Stimulated activated CD8-positive, alpha-beta memory T cell treated with anti-CD3 and anti-CD28 coated beads, Interleukin-7, amount 100 ng/mL, for 1 hour (primary cell): ENCODE measurements at places on chromosomes 2 and 18.

GRCh38 chr18:30991397-30991796 is 51.1 kb downstream of the DSC3 start:
- no peak for DNase-seq

DNA sequence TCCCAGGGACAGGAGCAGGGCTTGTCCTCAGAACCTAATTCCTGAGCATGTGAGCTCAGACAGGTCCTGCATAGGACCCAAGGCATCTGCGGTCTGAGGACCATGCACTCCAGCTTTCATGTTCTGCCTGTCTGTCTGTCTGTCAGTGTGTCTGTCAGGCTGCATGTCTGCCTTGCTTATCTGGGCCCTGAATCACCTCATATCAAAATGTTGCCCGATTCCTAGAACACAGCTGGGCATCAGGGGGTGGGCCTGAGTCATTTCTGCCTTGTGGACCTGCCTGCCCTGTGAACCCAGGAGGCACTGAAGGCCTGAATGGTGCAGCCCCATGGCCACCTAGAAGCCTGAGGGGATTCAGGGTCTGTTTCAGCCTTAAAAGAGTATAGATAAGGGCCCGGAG is 22.1 kb downstream of the INHBB start:
- no peak for DNase-seq

- DNase-seq, result no peak
Observed at GRCh38 chr18:56148373-56148772, 490.0 kb downstream of the TXNL1 start.

GRCh38 chr2:48435909-48436308 is 94.0 kb upstream of the STON1 start:
- no peak for DNase-seq

GRCh38 chr2:159029936-159030335 is 61.5 kb downstream of the TANC1 start:
- no peak for DNase-seq

GRCh38 chr2:193496786-193497185 is 1302.1 kb upstream of the TMEFF2 start:
- DNase-seq, result no peak

- no peak for DNase-seq
Observed at GRCh38 chr2:122451040-122451439, 695.6 kb downstream of the TSN start.

GRCh38 chr2:239399921-239400595 is 762 bp downstream of the HDAC4 start:
- DNase-seq, result no peak

- DNase-seq, result no peak
Observed at GRCh38 chr18:50183556-50183955, 11.4 kb downstream of the MYO5B start.

DNA sequence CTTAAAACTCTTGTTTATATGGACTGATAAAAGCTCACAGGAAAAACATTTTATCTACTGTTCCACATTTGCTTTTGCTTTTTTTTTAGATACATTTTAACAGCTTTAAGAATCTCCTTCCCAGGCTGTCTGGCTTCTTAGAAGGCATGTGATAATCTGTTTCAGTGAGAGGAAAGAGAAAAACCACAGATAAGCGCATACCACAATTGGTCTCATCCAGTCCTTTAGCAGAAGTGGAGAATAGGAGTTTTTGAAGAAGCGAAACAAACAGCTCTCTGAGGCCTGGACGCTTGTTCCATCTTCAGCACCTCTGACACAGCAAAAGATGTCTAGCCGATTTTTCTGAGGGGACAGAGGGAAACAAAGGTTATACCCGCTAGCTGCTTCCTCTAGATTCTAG is 37.6 kb downstream of the RMC1 start:
- no peak for DNase-seq

DNA sequence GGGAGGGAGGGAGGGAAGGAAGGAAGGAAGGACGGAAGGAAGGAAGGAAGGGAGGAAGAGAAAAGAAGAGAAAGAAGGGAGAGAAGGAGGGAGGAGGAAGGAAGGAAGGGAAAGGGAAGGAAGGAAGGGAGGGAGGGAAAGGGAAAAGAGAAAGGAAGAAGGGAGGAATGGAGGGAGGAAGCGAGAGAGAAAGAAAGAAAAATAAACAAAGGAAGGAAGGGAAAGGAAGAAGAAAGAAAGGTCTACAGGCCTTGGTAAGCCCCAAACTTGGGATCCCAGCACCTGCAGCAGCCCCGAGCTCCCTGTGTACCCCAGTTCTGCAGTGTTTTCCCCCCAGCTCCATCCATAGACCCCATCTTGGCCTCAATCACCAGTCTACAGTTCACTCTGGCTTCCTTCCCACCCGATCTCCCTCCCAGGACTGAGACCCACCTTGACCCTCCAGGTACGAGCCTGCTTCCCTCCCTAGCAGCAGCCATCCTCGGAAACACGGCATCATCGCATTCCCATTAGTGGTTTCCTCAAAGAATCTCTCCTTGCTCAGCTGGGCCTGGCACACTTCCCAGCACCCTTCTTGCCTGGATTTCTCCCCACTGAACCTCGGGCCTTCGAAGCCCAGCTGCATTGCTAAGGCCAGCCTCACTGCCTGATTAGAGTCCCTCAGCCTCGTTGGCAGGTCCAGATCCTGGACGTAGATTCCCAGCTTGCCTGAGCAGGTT is 46.1 kb upstream of the SH3BP4 start:
- DNase-seq, result no peak

DNA sequence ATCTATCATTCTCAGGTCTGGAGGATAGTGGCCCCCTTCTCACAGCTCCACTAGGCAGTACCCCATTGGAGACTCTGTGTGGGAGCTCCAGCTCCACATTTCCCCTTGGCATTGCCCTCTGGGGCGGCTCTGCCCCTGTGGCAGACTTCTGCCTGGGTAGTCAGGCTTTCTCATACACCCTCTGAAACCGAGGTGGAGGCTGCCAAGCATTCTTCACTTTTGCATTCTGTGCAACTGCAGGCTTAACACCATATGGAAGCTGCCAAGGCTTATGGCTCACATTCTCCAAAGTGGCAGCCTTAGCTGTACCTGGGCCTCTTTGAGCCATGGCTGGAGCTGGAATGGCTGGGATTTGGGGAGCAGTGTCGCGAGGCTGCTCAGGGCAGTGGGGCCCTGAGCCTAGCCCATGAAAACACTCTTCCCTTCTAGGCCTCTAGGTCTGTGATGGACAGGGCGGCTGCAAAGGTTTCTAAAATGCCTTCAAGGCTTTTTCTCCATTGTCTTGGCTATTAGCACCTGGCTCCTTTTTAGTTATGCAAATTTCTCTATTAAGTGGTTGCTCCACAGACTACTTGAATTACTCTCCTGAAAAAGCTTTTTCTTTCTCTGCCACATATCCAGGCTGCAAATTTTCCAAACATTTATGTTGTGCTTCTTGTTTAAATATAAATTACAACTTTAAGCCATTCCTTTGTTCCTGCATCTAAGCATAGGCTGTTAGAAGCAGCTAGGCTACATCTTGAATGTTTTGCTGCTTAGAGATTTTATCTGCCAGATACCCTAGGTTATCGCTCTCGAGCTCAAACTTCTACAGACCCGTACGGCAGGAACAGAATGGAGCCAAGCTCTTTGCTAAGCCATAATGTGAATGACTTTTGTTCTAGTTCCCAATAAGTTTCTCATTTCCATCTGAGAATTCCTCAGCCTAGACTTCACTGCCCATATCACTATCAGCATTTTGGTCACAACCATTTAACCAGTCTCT is 206.5 kb downstream of the CPS1 start:
- DNase-seq, result no peak

DNA sequence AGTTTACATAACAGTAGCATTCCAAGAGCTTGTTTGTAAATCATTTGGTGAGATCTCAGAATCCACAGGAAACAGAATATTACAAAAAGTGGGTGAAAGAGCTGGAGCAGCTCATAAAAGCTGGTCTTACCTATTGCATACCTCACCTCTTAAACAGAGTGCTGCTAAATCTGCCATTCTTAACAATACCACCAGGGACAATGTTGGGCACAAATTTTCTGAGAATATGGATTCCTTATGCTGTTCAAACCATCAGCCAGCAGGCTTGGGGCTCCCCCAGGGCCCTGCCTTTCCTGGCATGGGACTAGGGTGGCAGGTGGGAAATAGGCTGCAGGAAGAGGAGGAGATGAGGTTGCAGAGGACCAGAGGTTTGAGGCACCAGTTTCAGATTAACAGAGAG is 55.6 kb downstream of the TGFA start:
- DNase-seq, result no peak

DNA sequence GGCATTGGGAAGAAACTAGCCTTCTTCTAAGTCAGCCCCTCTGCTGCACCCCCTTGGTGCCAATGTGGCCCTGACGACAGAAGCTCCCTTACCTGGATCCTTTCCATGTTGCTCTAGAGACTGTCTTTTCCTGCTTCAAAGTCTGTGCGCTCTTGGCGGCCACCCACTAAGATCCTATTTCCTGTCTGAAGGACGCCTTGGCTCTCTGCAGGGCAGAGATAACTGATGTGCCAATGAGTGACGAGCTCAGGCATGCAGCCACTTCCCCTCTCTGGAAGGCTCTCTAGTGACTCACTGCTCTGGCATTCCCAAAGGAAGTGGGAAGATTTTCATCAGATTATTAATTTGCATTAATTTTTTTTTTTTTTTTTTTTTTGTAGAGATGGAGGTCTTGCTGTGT is 273.5 kb downstream of the CDH20 start:
- DNase-seq, result no peak

DNA sequence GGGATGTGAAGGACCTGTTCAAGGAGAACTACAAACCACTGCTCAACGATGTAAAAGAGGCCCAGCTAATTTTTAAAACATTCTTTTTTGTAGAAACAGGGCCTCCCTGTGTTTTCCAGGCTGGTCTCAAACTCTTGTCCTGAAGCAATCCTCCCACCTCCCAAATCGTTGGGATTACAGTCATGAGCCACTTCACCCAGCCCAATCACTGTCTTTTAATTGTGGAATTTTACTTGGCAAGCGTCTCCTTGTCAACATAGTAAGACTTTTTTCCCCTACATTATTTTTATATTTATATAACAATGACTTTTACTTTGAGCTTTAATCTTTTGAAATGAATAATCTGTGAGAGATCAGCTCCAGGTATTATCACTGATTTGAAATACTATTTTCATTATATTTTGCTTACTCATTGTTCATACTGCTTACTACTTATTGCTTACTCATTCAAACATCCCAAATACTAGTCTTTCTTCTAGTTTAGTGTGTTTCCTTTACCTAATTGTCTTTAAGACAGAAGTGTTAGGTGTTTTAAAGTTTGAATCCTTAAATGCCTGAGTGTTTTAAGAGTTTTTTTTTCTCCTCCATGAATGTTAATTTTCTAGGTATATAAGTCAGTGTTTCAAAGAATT is 48.9 kb downstream of the PTPN4 start:
- DNase-seq, result no peak

- no peak for DNase-seq
Observed at GRCh38 chr18:23690505-23691068, 1.3 kb downstream of the LAMA3 start.

- no peak for DNase-seq
Observed at GRCh38 chr2:119202610-119203310, 20.9 kb upstream of the STEAP3 start.

- no peak for DNase-seq
Observed at GRCh38 chr2:232395586-232395985, 11.1 kb upstream of the ALPG start.
